ENCODE measurements at places on chromosomes 12 and 14.

DNA sequence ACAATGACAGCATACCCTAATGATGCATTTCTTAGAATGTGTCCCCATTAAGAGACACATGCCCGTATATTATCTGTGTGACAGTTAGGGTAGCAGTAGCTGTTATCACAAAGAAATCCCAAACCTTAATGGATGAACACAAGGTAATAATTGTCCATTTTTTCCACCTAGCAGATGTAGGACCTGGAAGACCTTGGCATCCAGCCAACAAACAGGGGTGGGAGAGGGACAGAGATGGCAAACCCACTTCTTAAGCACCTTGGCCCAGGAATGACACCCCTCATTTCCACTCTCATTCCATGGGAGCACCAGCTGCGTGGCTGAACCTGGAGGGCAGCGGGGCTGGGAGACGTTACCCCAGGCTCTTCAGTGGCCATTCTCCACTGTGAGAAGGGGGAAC is 679.0 kb downstream of the AACS start:
- DNase-seq: no peak

DNA sequence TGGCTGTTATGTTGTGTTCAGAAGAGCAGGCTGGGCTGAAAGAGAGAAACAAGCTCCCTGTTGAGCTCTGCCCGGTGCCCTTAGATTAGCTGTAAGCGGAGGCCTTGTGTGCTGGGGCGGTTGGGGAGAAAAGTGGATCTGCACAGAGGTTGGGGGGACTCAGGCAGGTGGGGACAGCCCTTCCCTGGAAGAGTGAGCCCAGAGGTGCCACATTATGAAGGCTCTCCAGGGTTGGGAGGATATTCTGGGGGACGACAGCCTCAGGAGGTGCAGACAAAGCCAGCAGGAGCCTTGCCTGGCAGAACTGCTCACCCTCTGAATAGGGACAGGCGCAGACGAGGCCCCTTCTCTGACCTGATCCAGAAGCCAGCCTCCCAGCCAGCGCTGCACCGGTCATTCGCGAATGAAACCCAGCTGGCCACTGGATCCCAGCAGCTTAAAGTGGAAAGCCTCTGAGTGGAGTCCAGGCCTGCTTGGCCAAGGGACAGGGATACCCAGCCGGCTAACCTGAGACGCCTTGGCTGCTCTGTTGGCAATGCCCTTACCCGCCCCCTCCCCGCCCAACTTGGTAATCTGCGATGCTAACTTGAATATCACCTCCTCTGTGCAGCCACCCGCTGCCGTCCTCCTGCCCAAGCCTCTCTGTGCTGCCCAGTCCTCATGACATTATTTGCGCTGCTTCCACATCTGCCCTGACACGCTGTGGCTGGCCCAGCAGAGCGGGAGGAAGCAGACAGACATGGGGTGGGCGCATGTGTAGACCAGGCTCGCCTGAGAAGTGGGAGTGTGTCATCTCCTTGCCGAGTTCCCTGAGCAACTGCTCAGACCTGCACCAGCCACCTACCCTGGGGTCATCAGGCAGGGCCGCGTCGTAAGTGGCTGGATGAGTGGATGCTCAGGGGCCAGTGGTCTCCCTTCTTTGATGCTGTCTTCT is 5.6 kb downstream of the HIP1R start:
- no peak for DNase-seq

DNA sequence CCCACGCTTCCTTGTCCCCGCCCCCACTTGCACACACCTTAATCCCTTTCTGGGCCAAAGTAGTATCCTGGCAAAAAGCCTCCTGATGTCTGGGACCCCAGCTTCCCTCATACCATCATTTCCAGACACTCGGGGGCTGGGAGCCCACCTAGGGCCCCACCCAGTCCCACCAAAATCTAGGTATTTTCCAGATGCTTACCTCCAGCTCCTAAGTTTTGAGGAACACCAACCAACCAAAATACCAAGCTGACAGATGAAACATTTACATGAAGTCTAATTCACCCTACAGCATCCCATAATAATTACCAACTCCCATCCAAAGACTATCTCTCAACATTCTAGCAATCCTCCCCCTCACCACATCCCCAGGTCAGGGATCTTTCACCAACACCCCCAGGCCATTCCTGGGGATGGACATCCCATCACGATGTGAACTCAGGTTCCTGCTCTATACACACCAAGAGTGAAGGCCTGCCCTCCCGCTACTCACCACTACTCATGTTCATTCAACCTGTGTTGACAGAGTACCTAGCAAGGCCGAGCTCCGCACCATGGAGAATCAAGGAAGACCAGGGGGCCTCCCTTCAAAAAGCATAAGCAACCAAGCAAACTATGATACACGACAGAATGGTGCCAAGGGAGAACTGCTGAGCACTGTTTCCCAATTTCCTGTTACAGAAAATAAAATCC is 1.6 kb upstream of the CHD4 start:
- peak; percentile 69 for DNase-seq

DNA sequence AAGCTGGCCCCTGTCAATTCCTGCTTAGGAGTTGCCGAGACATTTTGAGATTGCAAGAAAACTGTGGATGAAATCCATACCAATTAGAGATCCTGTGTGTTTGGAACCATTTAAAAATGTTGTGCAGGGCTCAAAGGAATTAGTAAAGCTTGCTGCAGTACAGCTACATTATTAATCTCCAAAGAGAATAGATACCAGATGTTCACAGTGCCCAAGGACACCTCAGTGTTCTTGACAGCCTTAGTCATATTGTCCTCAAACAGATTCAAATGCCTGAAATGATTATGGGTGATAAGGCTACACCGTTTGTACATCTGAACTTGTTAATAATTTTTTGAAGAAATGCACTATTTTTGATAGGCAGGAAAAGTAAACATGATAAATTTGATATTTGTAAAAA is 164.6 kb downstream of the MSRB3 start:
- DNase-seq: no peak

- DNase-seq: no peak
These were observed 21.7 kb upstream of the KICS2 start for GRCh38 chr12:64243809-64244208.

All from retina (tissue), 1 donor.